Posterior vena cava (tissue), 2 donors: ENCODE measurements at places on chromosomes 7 and 10. TPM values are rescaled to one million over a fixed set of nuclear protein-coding genes. Genes with fewer than 3 reads are reported as not detected.

The LIPN gene
- 0.32 TPM for total RNA-seq

The PDZD7 gene
- total RNA-seq, result 0.83 TPM

The OPN1SW gene
- not detected for total RNA-seq

The GIGYF1 gene
- total RNA-seq, result 25.8 TPM

The TSPAN15 gene
- 45.6 TPM for total RNA-seq

The ENO4 gene
- not detected for total RNA-seq

The DLX5 gene
- total RNA-seq, result 4.8 TPM

The NPFFR1 gene
- not detected for total RNA-seq

The GATA3 gene
- total RNA-seq, result 1.00 TPM

The NDUFB8 gene
- 139 TPM for total RNA-seq

The SPDYE16 gene
- total RNA-seq, result 0.28 TPM

The HOXA4 gene
- total RNA-seq, result 9.5 TPM

The INA gene
- total RNA-seq, result not detected

The COL17A1 gene
- 0.88 TPM for total RNA-seq

The MUC12 gene
- total RNA-seq, result 1.5 TPM

The CYP2C19 gene
- total RNA-seq, result 0.10 TPM

The NKX1-2 gene
- total RNA-seq, result not detected

The METTL2B gene
- 22.0 TPM for total RNA-seq

The CYP2E1 gene
- total RNA-seq, result 2.9 TPM

The PNLIPRP3 gene
- not detected for total RNA-seq
